ENCODE measurements at places on chromosomes 11 and 22. TPM values are rescaled to one million over a fixed set of nuclear protein-coding genes. Genes with fewer than 3 reads are reported as not detected.

TMEM179B gene
- total RNA-seq = 42.5 TPM

SAA2 gene
- total RNA-seq = 1.4 TPM

OR8G5 gene
- not detected for total RNA-seq

CASP5 gene
- total RNA-seq = not detected

OOSP3 gene
- total RNA-seq = not detected

DPAGT1 gene
- total RNA-seq = 15.8 TPM

CNGA4 gene
- not detected for total RNA-seq

TMEM41B gene
- 20.4 TPM for total RNA-seq

GRCh38 chr11:71240061-71240690 lies 12.2 kb downstream of the SHANK2 start:
- no peaks in the 10 kb centered on the region for H3K36me3 ChIP-seq
- H3K4me3 ChIP-seq = no peak overlapping the region
- no peak for DNase-seq
- H3K27me3 ChIP-seq = no peaks in the 10 kb centered on the region
- H3K27ac ChIP-seq = no peak overlapping the region
- no peaks in the 10 kb centered on the region for H3K4me1 ChIP-seq

DNA sequence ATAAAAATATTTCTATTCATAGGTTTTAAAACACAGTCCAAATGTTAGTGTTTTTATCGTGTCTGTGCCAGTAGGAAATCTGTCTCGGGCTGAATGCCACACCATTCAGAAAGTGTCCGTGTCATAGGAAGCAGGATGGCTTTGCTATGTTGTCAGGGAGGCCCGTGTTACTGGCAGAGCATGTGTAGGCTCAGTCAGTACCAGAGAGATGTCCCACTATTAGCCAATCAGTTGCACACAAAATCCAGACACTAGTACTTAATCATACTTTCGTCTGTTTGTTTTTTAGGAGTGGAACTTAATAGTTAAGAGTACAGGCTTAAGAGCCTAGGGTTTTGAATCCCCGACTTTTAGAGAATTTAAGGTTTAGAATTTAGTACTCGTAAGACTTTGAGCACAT lies 30.2 kb upstream of the SYN3 start:
- DNase-seq = no peak
- no peaks in the 10 kb centered on the region for H3K27me3 ChIP-seq
- H3K27ac ChIP-seq = no peak overlapping the region
- H3K4me1 ChIP-seq = no peaks in the 10 kb centered on the region

- no peak for DNase-seq
- H3K27me3 ChIP-seq = no peaks in the 10 kb centered on the region
- peaks cover 10% of the 10 kb centered on the region for H3K4me1 ChIP-seq
Observed at GRCh38 chr11:67634366-67635230, 4.9 kb upstream of the NUDT8 start.

DNA sequence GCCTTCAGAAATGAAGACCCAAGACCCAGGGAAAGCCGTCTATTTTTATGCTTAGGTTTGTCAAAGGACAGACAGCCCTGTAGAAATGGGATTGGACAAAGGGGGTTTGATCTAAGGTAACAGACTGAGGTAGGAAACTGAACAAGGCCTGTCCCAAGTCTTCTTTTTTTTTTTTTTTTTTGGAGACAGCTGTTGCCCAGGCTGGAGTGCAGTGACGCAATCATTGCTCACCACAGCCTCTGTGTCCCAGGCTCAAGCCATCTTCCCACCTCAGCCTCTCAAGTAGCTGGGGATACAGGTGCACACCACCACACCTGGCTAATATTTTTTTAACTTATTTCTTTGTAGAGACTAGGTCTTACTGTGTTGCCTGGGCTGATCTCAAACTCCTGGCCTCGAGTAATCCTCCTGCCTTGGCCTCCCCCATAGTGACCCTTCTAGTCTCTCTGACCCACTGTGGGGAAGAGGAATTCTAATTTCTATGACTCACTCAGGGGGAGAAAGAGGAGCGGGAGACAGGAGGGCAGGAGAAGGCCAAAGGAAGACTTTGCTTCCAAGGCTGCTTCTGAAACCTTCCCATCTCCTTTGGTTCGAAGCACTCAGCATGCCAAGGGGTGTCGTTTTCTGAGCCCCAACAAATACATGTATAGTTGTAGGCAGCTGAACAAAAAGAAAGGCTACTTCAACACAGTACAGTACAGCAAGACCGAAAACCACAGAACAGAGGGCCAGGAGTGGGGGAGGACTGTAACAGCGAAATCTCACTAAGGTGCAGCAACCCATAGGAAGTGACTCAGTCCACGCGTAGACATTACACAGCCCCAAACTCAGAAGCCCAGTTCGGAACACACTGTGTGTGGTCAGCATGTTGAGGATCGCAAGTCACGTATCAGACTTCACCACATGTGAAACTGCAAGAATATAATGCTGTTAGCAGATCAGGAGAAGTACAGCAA lies 872 bp downstream of the TMA7B start:
- no peaks in the 10 kb centered on the region for H3K27me3 ChIP-seq
- DNase-seq = no peak
- H3K4me3 ChIP-seq = no peak overlapping the region
- peaks cover 9% of the 10 kb centered on the region for H3K4me1 ChIP-seq
- H3K27ac ChIP-seq = no peak overlapping the region
- H3K36me3 ChIP-seq = no peaks in the 10 kb centered on the region

GRCh38 chr11:64667154-64667745 lies 55.7 kb downstream of the NRXN2 start:
- no peaks in the 10 kb centered on the region for H3K27me3 ChIP-seq
- no peak for DNase-seq
- no peak overlapping the region for H3K4me3 ChIP-seq
- H3K4me1 ChIP-seq = no peaks in the 10 kb centered on the region
- H3K36me3 ChIP-seq = no peaks in the 10 kb centered on the region
- no peak overlapping the region for H3K27ac ChIP-seq

- no peak overlapping the region for H3K27ac ChIP-seq
- peak; percentile 87 for DNase-seq
- H3K4me3 ChIP-seq = no peak overlapping the region
- no peaks in the 10 kb centered on the region for H3K4me1 ChIP-seq
- no peaks in the 10 kb centered on the region for H3K27me3 ChIP-seq
Observed at GRCh38 chr11:19557720-19558140, 154.9 kb upstream of the NAV2 start.

GRCh38 chr11:128039140-128040021 lies 548.0 kb downstream of the ETS1 start:
- H3K4me3 ChIP-seq = no peak overlapping the region
- H3K27ac ChIP-seq = no peak overlapping the region
- no peaks in the 10 kb centered on the region for H3K36me3 ChIP-seq

DNA sequence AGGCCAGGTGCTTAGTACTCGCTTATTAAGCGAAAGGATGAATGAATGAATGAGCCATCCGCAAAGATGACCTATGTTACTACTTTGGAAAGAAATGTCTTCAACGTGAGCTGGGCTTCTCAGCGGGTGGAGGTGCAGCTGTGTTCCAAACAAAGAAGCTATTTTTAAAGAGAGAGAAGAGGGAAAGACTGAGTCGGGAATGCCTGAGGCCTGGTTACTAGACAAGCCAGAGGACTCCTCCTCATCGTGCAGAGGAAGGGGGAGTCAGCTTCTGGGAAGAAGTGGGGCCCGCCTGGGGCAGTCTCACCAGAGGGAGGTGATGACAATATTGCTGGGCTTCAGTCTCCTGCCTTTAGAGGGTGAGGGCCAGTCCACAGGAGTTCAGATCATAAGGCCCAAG lies 30.4 kb upstream of the CD5 start:
- DNase-seq = no peak
- H3K27me3 ChIP-seq = no peaks in the 10 kb centered on the region
- H3K4me3 ChIP-seq = no peak overlapping the region
- H3K27ac ChIP-seq = no peak overlapping the region
- H3K4me1 ChIP-seq = no peaks in the 10 kb centered on the region

GRCh38 chr11:61011229-61011870 lies 39.9 kb downstream of the CD6 start:
- no peaks in the 10 kb centered on the region for H3K36me3 ChIP-seq
- no peak for DNase-seq
- no peak overlapping the region for H3K4me3 ChIP-seq
- H3K27ac ChIP-seq = no peak overlapping the region

DNA sequence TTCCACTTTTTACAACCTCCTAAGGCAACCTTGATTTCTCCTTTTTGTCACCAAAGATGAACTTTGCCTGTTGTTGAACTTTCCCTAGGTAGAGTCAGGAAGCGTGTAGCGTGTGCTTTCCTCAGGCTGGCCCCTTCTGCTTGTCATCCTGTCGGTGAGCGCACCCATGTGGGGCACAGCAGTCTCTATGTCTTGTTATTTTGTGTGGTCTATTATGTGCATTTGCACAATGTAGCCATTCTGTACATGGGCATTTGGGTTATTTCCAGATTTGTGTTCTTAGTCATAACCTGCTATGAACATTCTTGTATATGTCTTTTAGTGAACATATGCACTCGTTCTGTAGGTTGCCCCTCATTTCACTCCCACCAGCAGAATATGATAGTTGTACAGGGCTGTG lies 34.9 kb downstream of the CABIN1 start:
- H3K4me1 ChIP-seq = peaks cover 3% of the 10 kb centered on the region
- H3K27ac ChIP-seq = no peak overlapping the region
- DNase-seq = no peak
- no peaks in the 10 kb centered on the region for H3K27me3 ChIP-seq
- peaks cover 52% of the 10 kb centered on the region for H3K36me3 ChIP-seq

GRCh38 chr11:109747839-109748238 lies 325.8 kb downstream of the C11orf87 start:
- H3K27ac ChIP-seq = no peak overlapping the region
- H3K27me3 ChIP-seq = no peaks in the 10 kb centered on the region
- no peak for DNase-seq
- H3K36me3 ChIP-seq = no peaks in the 10 kb centered on the region

DNA sequence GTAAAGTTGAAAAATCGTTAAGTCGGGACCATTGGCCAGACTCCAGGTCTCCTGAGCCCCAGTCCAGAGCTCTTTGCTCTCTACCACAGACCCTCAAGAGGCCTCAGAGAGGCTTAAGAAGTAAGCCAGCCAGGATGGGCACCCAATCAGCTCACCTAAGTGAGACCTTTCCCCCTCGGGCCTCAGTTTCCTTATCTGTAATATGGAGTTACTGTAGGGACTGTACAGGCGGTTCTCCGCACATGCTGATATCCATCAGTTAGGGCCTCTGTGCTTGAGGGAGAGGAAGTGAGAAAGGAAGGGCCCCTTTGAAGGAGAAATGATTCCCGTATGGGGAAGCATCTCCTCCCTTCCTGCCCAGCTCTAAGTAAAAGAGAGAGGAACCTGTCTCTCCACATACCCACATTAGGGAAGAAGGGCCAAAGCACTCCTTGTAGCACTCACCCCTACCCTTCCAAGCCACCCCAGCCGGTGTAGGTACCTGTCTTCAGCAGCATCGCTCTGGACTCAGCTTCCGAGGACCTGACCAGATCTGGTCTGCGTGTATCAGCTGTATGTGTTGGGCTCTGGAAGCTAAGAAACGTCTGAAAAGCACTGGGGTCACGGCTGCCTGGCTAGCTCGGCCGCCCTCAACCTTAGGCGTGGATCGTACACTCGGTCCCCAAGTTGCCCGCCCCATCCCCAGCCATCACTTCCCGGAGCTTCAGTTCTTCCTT lies 653 bp downstream of the NAGA start:
- H3K27me3 ChIP-seq = no peaks in the 10 kb centered on the region
- peaks cover 20% of the 10 kb centered on the region for H3K36me3 ChIP-seq
- H3K4me3 ChIP-seq = peak overlapping the region; percentile 73

GRCh38 chr11:130645843-130646197 lies 197.4 kb downstream of the ADAMTS15 start:
- no peaks in the 10 kb centered on the region for H3K36me3 ChIP-seq
- H3K4me1 ChIP-seq = peaks cover 48% of the 10 kb centered on the region
- no peaks in the 10 kb centered on the region for H3K27me3 ChIP-seq
- no peak overlapping the region for H3K4me3 ChIP-seq
- no peak for DNase-seq
- no peak overlapping the region for H3K27ac ChIP-seq

- H3K36me3 ChIP-seq = no peaks in the 10 kb centered on the region
- H3K27ac ChIP-seq = no peak overlapping the region
- no peaks in the 10 kb centered on the region for H3K4me1 ChIP-seq
- DNase-seq = no peak
- no peaks in the 10 kb centered on the region for H3K27me3 ChIP-seq
- no peak overlapping the region for H3K4me3 ChIP-seq
Observed at GRCh38 chr22:47633111-47633510, 870.7 kb downstream of the TBC1D22A start.

- H3K36me3 ChIP-seq = no peaks in the 10 kb centered on the region
- no peaks in the 10 kb centered on the region for H3K4me1 ChIP-seq
- H3K27me3 ChIP-seq = no peaks in the 10 kb centered on the region
- peak; percentile 61 for DNase-seq
Observed at GRCh38 chr22:34105461-34106062, 185.3 kb upstream of the LARGE1 start.

- no peak overlapping the region for H3K27ac ChIP-seq
- DNase-seq = no peak
- H3K4me3 ChIP-seq = no peak overlapping the region
- no peaks in the 10 kb centered on the region for H3K4me1 ChIP-seq
Observed at GRCh38 chr11:120966840-120967239, 57.1 kb upstream of the TBCEL start.

GRCh38 chr11:60791153-60791933 lies 6.2 kb downstream of the MS4A10 start:
- no peaks in the 10 kb centered on the region for H3K27me3 ChIP-seq
- no peak overlapping the region for H3K4me3 ChIP-seq
- no peak overlapping the region for H3K27ac ChIP-seq
- H3K36me3 ChIP-seq = no peaks in the 10 kb centered on the region

DNA sequence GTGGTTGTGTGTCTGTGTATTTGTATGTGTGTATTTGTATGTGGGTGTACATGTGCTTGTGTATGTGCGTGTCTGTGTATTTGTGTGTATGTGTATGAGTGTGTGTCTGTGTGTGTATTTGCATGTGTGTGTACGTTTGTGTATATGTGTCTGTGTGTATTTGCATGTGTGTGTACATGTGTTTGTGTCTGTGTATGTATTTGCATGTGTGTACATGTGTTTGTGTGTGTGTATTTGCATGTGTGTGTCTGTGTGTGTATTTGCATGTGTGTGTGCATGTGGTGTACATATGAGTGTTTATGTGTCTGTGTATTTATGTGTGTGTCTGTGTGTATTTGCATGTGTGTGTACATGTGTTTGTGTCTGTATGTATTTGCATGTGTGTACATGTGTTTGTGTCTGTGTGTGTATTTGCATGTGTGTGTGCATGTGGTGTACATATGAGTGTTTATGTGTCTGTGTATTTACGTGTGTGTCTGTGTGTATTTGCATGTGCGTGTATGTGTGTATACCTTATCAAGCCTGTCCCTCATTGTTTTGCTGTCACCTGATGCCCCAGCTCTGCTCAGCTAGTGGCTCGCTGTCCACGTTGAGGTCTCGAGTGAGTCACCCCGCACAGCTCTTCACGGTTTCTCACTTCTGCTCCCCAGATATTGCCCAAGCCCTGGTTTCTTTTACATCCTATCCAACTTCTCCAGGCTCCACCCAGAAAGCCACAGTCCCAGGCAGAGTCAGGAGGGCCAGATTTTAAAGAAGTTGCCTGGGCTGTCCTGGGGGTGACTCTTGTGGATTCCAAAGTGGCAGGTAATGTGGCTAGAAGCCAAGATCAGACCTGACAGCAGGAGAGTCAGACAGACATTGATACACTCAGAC lies 15.2 kb downstream of the MB start:
- H3K4me1 ChIP-seq = peaks cover 28% of the 10 kb centered on the region
- peaks cover 4% of the 10 kb centered on the region for H3K36me3 ChIP-seq
- peak overlapping the region; percentile 71 for H3K27ac ChIP-seq
